Fibroblast of lung (primary cell): ENCODE measurements at places on chromosomes 4 and X. TPM values are rescaled to one million over a fixed set of nuclear protein-coding genes. Genes with fewer than 3 reads are reported as not detected.

DNA sequence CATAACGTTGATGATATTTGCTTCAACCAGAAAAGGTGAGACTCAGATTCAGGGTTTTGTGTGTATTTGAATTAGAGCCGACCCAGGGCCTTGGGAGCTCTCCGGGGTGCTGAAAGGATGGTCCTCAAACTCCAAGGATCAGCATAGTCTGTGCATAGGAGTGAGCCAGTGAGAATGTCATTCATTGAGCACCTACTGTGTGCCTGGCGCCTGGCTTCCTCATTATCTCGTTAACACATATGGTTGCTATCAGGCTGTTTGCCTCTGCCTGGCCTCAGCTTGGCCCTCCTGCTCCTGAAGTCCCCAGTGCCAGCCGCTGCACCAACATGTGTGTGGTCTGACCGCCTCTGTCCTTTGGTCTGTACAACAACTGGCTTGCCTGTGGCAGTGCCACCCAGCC, 25.1 kb upstream of the JAKMIP1 start:
- peak; percentile 4 for DNase-seq

DNA sequence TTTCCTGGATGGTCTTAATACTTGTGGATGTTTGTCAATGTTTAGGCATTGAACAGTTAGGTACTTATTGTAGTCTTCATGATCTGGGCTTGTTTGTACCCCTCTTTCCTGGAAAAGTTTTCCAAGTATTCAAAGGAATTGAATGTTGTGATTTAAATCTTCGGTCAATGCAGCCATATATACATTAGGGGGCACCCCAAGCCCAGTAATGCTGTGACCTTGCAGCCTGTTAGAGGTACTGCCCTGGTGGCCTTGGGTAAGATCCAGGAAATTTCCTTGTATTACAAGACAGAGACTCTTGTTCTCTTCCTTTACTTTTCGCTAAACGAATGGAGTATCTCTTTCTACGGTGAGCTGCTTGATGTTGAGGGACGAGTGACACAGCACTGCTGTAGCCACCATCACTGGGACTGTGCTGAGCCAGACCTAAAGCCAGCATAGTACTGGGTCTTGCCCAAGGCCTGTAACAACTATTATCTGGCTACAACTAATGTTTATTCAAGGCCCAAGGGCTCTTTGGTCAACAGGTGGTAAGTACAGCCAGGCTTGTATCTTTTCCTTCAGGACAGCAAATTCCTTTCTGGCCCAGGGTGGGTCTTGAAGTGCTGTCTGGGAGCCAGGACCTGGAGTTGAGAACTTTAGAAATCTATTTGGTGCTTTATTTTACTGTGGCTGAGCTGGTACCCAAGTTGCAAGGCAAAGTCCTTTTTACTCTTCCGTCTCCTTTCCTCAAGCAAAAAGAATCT, 118.3 kb upstream of the ATOH1 start:
- DNase-seq = no peak

DNA sequence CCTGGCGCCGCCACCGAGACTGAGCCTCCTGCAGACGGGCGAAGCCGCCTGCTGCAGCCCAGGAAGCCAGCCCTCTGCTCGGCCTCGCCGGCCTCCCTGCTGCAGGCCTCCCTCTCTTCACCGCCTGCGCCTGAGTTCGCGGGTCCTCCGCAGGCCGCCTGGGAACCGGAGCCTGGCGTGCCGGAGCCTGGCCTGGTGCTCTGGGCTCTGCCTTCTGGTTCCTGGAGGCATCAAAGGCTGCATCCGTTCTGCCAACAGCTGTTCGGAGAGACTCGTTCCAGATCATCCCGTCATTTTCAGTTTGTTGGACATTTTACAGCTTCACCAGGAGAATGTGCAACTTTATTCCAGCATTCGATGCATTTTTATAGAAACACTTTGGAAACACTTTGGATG, 178.0 kb downstream of the DCLK2 start:
- no peak for DNase-seq

GRCh38 chr4:105145156-105145902, 1.3 kb upstream of the TET2 start:
- no peak for DNase-seq

EMCN gene
- under 0.01 TPM in 1 of 2 replicates, not detected in the other for total RNA-seq

DNA sequence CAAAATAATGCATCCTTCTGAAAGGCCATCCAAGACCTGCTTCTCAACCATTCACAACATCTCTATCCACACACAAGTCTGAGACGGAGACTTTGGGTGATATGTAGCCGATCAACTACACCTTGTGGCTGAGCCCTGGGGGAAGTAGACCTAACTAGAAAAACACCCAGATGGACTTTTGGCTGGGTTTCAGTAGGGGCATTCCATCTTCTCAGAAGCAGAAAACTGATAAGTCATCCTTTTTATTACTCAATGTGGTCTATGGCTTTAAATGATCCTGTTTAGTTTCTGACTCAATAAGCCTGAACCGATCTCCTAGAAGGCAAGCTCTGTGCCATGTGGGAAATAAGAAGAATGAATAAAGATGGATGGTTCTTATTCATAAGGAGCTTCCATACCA, 82.5 kb upstream of the AFF2 start:
- DNase-seq = no peak

FUNDC2 gene
- 18.3 and 21.3 TPM in 2 replicates for total RNA-seq

- DNase-seq = peak; percentile 84
Measured at GRCh38 chr4:53490965-53491622, 100.2 kb downstream of the LNX1 start.

- no peak for DNase-seq
Measured at GRCh38 chrX:151402719-151403390, 5.8 kb downstream of the VMA21 start.

- DNase-seq = peak; percentile 60
Measured at GRCh38 chrX:103688946-103689345, 2.4 kb upstream of the MORF4L2 start.

- DNase-seq = peak; percentile 21
Measured at GRCh38 chr4:170979736-170980135, 833.5 kb upstream of the GALNTL6 start.

DNA sequence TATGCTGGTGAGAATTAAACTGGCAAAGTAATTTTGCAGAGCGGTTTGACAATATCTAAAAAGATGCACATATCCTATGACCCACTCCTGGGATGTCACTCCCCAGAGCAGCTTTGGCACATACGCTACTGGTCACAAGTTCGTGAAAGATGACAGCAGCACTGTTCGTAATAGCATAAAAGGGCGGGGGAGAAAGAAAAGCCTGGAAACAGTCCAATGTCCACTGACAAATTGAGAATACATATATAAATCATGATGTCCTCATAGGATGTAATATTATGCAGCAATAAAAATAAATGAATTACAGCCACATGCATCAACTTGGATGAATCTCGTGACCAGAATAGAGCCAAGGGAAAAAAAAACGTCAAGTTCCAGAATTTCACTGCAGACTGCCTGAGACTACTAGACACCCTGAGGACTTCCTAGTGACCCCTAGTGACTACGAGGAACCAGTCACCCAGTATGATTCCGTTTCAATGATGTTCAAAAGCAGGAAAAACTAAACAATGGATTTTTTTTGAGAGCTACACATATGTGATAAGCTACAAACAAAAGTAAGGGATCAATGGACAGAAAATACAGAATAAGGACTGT, 1.8 kb downstream of the PCSK1N start:
- no peak for DNase-seq

DNA sequence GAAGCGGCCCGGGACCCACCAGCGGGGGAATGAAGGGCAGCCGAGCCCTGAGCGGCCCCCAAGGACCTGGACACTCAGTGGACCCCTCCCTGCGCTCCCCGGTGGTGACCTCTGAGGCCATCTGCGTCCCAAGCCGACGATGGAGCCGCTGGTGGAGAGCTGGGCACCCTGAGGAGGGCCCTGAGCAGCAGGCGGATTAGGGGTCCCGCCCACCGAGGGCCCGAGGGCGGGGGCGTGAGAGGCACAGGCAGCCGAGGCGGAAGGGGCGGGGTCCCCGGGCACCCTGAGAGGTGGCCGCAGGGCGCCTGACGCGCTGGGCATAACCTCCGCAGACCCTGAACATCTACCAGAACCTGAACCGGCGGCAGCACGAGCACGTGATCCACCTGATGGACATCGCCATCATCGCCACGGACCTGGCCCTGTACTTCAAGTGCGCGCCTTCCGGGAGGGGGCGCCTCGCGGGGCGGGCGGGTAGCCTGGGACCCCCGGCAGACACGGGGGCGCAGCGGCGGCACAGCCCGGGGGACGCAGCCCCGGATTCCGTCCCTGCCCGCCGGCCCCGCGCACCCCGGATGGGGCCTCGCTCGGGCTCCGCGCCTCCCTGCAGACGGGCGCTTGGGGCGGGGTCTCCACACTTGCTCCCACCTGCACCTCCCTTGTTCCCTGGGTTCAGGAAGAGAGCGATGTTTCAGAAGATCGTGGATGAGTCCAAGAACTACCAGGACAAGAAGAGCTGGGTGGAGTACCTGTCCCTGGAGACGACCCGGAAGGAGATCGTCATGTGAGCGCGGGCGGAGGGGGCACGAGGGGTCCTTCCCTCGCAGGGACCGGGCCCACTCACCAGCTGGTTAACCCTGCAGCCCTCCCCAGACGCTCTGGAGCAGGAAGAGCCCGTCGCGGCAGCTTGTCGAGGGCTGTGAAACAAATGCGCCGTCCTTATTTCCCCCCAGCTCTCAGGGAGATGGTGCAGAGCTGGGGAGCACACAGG, 10.3 kb downstream of the ATP5ME start:
- no peak for DNase-seq

GRCh38 chr4:24742773-24743172, 52.6 kb upstream of the SOD3 start:
- no peak for DNase-seq

DNA sequence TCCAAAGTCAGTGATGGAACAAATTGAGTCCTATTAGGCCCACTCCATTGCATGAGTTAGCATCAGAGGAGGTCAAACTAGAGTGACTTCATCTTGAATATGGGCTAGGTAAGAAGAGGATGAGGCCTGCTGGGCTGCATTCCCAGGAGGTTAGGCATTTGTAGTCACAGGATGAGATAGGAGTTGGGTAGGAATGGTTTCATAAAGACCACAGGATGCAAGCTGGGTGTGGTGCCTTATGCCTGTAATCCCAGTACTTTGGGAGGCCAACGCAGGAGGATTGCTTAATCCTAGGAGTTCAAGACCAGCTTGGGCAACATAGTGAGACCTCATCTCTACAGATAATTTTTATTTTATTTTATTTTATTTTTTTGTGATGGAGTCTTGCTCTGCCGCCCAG, 26.8 kb downstream of the PDGFRA start:
- peak; percentile 41 for DNase-seq

TEX11 gene
- total RNA-seq = under 0.01 TPM in 1 of 2 replicates, not detected in the other

- no peak for DNase-seq
Measured at GRCh38 chr4:152975380-152976211, 39.5 kb downstream of the FHDC1 start.

CCNA2 gene
- 1.3 and 12.6 TPM in 2 replicates for total RNA-seq

GRCh38 chr4:16687011-16687410, 211.4 kb downstream of the LDB2 start:
- peak; percentile 51 for DNase-seq

GRCh38 chr4:1193206-1194009, 21.0 kb upstream of the SPON2 start:
- DNase-seq = no peak

DNA sequence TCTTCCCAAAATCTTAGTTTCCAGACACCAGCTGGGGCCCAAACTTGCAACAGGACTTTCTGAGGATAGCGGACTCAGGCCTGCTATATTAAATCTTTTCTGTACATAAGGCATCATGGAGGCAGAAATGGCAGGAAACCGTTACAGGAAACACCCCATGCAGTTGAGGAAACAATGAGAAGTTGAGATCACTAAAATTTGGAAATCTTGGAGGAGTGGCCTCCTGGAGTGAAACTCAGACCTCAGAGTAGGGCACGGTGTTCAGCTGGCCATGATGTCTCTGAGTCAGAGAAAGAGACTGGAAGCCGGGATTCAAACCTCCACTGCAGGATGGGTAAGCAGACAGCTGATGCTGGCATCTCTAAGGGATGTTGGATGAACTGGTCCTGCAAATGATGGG, 372.6 kb upstream of the CTSO start:
- no peak for DNase-seq

- no peak for DNase-seq
Measured at GRCh38 chrX:87067795-87068369, 449.7 kb upstream of the KLHL4 start.

MAGEB1 gene
- total RNA-seq = not detected in 2 replicates

DNA sequence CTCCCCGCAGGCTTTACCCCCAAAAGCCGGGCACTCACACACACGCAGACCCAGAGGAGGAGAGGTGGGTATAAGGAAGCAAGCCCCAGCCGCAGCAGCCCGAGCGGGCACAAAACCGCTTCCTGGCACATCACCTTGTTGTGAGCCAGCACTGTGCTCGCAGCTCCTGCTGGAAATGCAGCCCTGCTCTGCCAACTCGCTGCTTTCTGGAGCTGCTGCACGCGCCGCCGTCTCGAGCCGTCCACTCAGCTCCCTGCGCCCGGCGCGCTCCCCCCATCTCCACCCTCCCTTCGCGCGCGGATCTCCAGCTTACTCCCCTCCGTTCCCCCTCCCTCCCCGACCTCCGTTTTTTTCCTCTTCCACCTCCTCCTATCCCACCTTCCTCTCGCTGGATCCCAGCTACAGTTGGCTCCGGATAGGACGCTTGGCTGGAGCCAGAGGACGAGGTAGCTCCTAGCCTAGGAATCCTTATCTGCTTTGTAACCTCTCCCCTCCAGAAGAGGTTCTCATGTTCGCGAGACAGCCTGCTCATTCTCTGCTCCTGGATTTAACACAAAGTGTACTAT, at the start of gene SPOCK3:
Gene SPOCK3 (minus strand): TSS at position 179 of the 566 bp plus-strand sequence.
- DNase-seq = peak; percentile 31

- DNase-seq = peak; percentile 39
Measured at GRCh38 chrX:22081475-22082092, 49.5 kb downstream of the PHEX start.

- DNase-seq = peak; percentile 34
Measured at GRCh38 chr4:5019274-5019673, at the start of gene CYTL1. Gene CYTL1 (minus strand): TSS chr4:5019458. CDS start chr4:5019445, 13 bp downstream.

MAPK10 gene
- 8.0 and 20.0 TPM in 2 replicates for total RNA-seq

GRCh38 chr4:72895408-72895807, 174.1 kb downstream of the COX18 start:
- no peak for DNase-seq

DNA sequence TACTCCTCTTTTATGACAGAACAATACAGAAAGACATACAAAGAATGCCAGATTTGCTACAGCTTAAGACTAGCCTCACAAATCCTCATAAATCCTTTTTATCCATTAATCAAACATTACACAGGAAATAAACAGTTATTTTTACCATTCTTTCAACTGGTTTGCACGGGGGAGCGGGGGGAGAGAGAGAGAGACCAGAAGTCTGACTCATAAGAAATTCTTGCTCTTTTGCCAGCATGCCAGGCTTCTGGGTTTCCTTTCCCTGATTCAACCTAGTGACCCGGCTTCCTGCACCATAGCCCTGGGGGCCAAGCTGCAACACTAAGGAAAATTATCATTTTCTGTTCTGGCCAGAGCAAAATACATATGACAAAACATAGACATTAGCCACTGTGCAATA, 6.8 kb upstream of the RRAGB start:
- peak; percentile 48 for DNase-seq

NRK gene
- total RNA-seq = 0.50 and 0.77 TPM in 2 replicates

- DNase-seq = no peak
Measured at GRCh38 chrX:10206317-10206716, 49.5 kb downstream of the CLCN4 start.

PGAM4 gene
- not detected in 2 replicates for total RNA-seq

- no peak for DNase-seq
Measured at GRCh38 chr4:72977936-72978485, 91.5 kb downstream of the COX18 start.
